ENCODE measurements at places on chromosomes 11 and 22.

DNA sequence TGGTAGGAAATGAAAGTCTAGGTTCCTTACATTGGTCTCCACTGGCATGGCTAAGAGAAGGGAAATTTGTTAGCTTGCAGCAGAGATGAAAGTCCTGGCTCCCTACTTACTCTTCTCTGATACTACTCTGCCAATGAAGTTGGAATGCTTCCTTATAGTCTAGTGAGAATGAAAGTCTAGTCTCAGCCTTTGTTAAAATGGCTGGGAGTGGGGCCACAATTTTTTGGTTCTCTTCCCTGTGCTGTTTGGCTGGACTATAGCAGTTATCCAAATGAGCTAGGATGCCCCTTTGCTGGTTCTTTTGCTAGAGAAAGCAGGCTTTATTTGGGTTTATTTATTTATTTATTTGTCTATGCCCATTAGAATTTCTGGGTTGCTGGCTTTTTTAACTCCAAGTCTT is 414.3 kb downstream of the AASDHPPT start:
- DNase-seq, result no peak

GRCh38 chr22:50544078-50544745 is 1.5 kb upstream of the KLHDC7B start:
- peak; percentile 80 for DNase-seq

DNA sequence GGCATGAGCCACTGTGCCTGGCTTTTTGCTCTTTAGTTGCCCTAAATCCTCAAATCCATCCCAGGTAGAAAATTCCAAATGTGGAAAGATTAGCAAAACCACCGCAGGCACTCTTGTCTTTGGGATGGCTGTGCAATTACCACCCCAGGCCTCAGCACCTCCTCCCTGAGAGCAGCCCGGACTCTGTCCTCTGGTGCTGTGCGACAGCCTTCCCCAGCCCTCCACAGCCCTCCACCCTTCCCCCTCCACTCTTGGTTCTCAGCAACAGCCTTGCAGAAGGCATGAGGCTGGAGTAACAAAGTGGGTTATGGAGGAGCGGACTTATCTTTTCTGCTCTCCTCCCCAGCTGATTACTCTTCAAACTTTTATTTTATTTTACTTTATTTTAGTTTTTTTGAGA is 44.7 kb upstream of the YWHAH start:
- DNase-seq, result no peak

DNA sequence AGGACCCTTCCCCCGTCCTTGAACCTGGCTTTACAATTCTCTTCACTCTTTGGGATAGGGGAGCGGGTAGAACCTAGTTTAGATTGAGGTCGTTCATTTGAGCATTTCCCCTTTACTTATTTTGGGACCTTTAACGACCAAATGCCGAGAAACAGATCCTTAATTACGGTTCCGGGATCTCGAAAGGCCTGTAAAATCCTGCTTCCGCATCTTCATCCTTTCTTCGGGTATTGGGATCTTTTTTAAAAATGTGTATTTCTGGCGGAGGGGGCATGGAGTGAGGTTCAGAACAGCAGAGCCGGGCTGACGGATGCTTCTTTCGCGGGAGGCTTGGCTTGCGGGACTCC is 395 bp upstream of the HIPK3 start:
- no peak for DNase-seq

DNA sequence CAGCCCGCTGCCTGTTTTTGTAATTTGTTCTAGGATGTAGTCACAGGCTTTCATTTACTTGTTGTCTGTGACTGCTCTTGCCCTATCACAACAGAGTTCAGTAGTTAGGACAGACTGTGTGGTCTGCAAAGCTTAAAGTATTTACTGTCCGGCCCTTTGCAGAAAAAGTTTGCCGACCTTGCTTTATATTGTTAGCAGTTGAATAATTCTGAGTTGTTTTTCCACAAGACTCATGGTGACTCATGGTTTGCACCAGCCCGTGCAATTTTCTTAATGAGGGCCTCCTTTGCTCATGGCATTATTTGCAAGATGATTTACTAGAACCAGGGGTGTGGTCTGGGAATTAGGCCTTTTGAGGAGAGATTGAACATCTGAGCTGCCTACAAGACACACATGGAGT is 110.6 kb downstream of the SCN3B start:
- no peak for DNase-seq

DNA sequence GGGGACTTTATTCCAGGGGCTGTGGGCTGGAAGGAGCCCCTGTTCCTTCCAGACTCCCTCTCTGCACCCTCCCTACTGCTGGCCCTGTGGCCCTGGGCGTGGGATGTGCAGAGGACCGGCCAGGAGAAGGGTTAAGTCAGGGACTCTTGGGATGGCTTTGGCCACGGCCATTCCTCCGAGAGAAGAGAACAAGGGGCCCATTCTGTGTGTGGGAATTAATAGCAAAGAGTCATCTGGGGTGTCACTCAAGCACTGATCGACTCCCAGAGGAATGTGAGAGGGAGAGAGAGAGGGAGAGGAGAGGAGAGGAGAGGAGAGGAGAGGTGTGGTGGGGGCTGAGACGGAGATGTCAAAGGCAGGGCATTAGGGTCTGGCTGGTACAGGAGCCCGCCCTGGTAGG is 14.2 kb upstream of the SOX10 start:
- no peak for DNase-seq

DNA sequence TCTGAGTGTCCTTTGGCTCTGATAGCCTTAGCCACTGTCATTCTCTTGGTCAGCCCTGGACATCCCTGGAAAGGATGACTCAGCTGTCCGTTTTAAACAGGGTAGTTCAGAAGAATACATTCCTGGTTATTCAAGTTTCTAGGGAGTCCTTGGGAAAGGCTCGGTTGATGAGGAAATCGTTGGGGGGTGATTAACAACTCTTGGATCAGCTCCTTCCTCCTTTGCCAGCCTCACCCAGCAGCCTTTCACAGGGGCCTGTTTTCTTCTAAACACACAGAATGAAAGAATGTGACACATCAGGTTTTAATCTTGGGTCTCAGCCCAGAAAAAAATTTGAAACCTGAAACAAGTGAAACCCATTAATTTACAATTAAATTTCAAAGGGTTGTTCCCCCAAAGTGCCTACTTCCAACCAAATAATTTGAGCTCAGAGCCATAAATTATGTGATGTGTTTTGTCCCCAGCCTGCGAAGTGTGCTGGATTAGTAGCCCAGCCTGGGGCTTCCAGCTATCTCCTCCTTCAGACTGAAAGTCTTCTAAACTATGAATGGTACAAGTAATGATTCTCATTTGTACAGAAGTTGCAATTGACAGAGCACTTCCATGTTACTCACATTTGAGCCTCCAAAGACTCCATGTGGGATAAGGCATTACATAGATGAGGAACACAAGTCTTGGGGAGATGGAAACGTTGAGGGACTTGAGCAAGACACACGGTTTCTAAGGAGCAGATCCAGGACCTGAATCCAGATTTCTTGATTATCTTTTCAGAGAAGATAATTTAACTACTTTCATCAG is 19.3 kb upstream of the MRGPRX2 start:
- no peak for DNase-seq

DNA sequence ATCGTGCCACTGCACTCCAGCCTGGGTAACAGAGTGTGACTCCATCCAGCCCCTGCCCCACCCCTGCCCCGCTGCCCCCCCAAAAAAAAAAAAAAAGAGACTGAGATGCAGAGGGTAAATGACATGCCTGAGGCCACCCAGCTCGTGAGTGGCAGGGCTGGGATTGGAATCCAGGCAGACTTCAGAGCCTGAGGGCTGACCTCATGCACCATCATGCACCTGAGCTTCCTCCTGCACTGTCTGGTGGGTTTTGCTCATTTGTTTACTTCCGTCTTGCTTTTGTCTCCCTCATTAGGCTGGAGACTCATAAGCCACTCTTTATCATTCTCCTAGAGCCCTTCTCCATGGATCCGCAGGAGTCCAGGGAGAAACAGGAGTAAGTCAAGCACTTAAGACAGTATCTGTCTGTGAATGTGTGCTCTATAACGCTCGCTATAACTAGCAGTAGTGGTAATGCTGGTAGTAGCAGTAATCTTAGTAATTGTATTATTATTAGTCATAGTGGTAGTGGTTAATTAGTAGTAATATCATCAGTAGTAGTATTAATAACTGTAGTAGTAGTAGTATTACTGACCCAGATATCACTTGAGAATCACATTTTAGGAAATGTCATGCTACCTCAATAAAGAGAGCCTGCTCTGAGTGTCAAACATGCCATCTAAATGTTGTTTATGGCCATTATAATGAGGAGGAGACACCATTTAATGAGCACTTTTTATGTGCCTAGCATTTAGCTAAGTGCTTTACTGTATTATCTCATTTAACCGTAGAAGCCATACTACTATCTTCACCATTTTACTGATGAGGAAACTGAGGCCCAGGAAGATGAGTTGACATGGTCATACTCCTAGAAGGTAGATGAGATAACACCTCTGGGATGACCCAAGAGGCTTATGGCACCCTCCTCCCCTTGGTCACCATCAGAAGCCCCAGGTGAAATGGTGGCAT is 85.0 kb downstream of the NAT10 start:
- no peak for DNase-seq

- no peak for DNase-seq
Observed at GRCh38 chr11:115300660-115301428, 203.4 kb downstream of the CADM1 start.

GRCh38 chr11:59267736-59268475 is 55.2 kb upstream of the MPEG1 start:
- no peak for DNase-seq

- DNase-seq, result no peak
Observed at GRCh38 chr22:46636221-46637002, 16.2 kb downstream of the GRAMD4 start.

DNA sequence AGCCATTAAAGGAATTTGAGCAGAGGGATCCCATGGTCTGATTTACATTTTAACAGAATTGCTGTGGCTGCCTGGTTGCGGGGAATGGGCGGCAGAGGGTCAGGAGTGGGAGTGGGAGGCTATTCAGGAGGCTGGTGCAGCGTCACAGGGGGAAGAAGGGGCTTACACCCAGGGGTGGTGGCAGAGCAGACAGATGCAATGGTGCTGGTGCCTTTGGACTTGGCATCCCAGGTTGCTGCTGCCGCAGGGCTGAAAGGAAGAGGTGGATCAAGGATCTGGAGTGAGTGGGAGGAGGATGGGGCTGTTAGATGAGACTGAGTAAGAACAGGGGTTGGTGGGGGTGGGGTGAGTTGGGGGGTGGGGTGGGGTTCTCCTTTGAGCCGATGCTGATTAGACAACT is 38.5 kb downstream of the GRIK4 start:
- no peak for DNase-seq

DNA sequence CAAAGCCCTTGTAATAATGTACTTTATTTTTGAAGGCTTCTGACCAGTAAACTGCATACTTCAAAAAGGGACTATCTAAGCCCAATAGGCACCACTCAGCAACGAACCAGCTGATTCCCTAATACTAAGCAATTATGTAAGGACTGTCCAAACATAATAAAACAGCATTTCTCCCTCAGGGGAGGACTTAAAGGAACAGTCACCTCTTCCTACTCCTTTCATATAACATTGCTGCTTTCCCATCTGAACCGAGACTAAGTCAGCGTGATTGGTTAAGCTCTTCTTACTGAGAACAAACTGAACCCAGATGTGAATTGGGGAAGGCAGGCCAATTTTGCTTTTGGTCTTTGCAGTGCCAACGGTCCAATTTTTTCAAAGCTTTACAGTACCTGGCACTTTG is 420.0 kb downstream of the METTL15 start:
- no peak for DNase-seq

- DNase-seq, result no peak
Observed at GRCh38 chr11:81658722-81659121, 1074.9 kb downstream of the FAM181B start.

- peak; percentile 7 for DNase-seq
Observed at GRCh38 chr22:33853200-33854097, 66.8 kb downstream of the LARGE1 start.

- DNase-seq, result no peak
Observed at GRCh38 chr11:88164320-88164719, 10.9 kb downstream of the RAB38 start.

DNA sequence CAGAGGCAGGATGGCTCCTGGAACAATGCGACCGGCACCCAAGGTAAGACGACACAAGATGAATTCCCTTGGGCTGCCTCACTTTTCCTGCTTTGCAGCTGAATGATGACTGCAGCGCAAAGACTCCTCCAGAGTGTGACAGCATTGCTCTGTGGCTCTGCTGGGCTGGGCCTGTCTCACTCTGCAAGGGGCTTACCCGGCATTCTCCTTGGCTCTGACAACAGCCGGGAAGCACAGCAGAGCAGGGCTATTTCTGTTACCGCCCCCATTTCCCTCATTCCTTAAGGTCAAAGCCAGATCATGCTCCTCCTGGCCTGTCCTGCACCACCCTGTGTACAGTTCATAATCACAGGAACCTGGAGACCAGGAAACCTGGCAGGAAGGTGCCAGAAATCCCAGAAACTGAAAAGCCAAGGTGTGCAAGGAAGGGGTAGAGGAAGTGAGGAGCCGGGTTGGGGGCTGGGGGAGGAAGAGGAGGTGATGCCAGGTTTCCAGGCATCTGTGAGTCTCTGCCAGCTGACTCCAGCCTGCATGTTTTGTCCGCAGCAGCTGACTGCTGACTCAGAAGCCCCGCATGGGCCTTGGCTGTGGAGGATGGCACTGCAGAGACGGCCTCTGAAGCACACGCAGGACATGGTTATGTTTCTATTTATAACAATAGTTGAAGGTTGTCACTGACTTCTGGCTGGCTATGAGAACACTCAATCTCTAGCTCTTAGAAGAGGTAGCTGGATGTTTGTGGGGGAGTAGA is 113.6 kb downstream of the MICAL3 start:
- DNase-seq, result no peak

DNA sequence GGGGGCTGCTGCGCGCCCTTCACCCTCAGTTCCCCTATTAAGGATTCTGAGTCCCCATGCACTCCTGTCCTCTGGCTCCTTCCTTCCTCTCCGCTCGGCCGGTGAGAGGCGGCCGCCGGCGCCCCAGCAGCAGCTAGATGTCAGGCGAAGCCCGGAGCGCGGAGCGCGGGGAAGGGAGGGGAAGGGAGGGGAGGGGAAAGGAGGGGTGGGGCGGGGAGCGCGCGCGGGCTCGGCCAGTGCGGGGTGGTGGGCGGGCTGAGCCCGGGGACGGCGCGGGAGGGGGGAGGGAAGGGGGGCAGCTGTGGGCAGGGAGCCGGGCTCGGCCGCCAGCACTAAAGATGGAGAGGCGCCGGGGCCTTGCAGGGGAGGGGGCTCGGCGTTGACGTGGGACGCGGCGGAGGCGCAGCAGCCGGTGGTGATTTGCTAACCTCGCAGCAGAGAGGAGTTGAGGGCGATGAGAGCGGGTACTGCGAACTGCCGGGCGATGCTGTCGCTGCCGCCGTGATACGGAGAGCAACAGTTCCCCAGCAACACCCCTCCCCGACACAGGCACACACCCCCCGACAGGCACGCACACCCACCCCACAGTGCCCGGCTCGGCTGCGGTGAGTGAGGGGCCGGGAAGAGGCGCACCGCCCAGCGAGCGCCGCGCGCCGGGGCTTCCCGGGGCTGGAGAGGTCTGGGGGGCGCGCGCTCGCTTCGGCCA is at the start of gene ZBTB16:
Gene ZBTB16 (plus strand): TSS at position 434 of the 706 bp plus-strand sequence. CDS start 3,590 bp downstream, outside the sequence.
- DNase-seq, result no peak

GRCh38 chr11:60992842-60993409 is 21.4 kb downstream of the CD6 start:
- no peak for DNase-seq

- DNase-seq, result no peak
Observed at GRCh38 chr11:31326470-31327148, 42.9 kb downstream of the DCDC1 start.
